ENCODE measurements at places on chromosomes 1 and 21. TPM values are rescaled to one million over a fixed set of nuclear protein-coding genes. Genes with fewer than 3 reads are reported as not detected.

Gene FCRL2
- polyA plus RNA-seq = 0.40 TPM

DNA sequence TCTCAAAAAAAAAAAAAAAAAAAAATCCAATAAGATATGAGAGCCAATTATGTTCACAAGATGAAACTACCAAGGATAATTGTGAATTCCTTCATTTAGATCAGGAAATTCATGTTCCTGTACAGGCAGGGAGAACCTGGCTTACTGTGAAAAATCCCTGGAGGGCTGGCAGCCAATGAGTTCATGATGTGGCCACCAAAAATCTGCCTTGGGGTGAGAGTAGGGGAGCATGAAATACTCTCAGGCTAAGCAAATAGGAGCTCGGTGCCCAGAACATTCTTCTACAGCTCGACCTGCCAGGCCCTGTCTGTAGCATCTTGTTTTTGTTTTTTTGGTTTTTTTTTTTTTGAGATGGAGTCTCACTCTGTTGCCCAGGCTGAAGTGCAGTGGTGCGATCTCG, 50.1 kb downstream of the PIK3CD start:
- H3K4me3 ChIP-seq = no peak overlapping the region
- no peak for DNase-seq
- H3K27me3 ChIP-seq = no peaks in the 10 kb centered on the region
- H3K36me3 ChIP-seq = peaks cover 6% of the 10 kb centered on the region

DNA sequence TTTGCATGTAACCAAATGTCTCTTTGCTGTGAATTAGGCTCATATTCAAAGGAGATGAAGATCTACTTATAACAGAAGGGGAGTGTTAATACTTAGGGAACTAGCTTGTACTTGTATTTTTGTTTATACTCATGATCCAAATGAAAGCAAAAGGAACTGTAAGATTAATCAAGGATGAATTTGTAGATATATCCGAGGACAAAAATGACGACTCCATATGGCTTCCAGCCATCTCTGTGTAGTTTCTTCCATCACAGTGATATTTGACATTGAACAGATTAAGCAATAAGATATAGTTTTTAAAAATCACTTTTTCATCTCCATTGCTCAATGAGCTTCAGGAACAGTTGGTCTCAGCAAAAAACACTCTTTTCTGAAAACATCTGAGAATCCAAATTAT, 257.4 kb upstream of the CAMK1G start:
- H3K4me1 ChIP-seq = no peaks in the 10 kb centered on the region
- H3K27ac ChIP-seq = no peak overlapping the region
- H3K4me3 ChIP-seq = no peak overlapping the region
- no peak for DNase-seq

GRCh38 chr1:227791425-227792143, 23.9 kb upstream of the PRSS38 start:
- no peaks in the 10 kb centered on the region for H3K36me3 ChIP-seq
- no peak overlapping the region for H3K4me3 ChIP-seq
- no peaks in the 10 kb centered on the region for H3K27me3 ChIP-seq
- H3K4me1 ChIP-seq = peaks cover 23% of the 10 kb centered on the region
- no peak overlapping the region for H3K27ac ChIP-seq

DNA sequence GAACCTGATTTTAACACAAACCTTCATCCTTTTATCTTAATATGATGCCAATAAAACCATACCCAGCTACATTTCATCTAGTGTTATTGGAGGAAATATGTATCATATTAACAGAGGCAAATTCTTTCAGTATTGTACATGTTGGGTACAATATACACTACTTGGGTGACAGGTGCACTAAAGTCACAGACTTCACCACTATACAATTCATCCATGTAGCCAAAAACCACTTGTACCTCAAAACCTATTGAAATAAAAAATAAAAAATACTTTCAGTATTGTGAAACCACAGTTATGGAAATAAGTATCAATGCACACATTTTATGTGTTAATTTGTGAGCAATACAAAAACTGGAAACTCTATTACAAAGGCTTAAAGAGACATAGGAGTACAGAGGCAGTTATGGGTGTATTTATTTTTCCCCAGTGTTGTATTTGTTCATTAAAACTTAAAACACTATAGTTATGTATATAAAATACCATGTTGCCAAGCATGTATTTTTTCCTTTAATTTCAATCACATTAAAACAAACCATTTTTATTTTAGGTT, 25.1 kb upstream of the GPR88 start:
- peaks cover 8% of the 10 kb centered on the region for H3K4me1 ChIP-seq
- peaks cover 80% of the 10 kb centered on the region for H3K36me3 ChIP-seq
- H3K27me3 ChIP-seq = no peaks in the 10 kb centered on the region
- no peak overlapping the region for H3K27ac ChIP-seq
- no peak for DNase-seq
- H3K4me3 ChIP-seq = no peak overlapping the region

GRCh38 chr21:29125191-29125590, 5.3 kb upstream of the MAP3K7CL start:
- no peaks in the 10 kb centered on the region for H3K27me3 ChIP-seq
- H3K36me3 ChIP-seq = no peaks in the 10 kb centered on the region
- no peaks in the 10 kb centered on the region for H3K4me1 ChIP-seq
- no peak overlapping the region for H3K27ac ChIP-seq
- no peak overlapping the region for H3K4me3 ChIP-seq

DNA sequence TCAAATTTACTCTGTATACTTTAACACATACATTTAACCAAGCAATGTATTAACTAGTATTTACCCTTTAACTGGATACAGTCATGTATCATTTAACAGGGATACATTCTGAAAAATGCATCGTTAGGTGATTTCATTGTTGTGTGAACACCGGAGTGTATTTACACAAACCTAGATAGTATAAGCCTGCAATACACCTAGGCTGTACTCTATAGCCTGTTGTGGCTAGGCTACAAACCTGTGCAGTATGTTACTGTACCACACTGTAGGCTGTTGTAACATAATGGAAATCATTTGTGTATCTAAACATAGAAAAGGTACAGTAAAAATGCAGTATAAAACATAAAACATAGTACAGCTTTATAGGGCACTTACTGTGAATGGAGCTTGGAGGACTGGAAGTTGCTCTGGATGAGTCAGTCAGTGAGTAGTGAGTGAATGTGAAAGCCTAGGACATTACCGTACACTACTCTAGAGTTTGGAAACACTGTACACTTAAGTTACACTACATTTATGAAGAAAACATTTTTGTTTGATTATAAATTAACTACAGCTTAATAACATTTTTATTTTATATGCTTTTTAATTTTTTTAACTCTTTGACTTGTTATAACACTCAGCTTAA, 21.3 kb downstream of the RGS4 start:
- no peaks in the 10 kb centered on the region for H3K27me3 ChIP-seq
- no peak overlapping the region for H3K4me3 ChIP-seq
- H3K4me1 ChIP-seq = no peaks in the 10 kb centered on the region
- H3K27ac ChIP-seq = no peak overlapping the region
- no peaks in the 10 kb centered on the region for H3K36me3 ChIP-seq

DNA sequence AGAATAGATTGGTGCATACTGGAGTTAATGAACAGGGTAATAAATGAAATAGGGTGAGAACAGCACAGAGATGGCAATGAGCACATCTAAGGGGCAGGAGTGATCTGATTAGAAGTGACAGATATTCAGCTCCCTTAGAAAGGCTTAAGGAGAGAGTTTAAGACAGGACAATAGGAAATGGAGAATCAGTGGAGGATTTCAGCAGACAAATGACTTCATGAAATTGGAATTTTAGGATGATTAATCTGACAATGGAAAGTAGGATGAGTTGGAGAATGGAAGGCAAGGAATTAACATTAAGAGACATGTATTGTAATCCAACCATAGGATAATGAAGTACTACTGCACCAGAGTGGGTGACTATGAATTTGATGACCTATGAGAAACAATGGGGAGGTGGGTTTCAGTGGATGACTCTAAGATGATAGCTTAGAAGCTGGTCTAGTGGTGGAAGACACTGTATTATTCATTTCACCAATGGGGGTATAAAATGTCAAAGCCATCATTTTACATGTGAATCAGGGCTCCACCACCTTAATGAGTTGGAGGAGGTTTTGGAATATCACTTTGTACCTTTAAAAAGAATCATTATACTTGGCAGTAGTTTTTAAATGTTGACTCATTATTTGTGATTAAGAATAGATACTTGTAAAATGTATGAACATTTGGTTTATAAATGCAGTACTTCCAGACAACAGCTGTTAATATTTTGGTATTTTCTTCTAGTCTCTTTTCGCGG, 139.1 kb downstream of the PLA2G4A start:
- H3K4me3 ChIP-seq = no peak overlapping the region
- H3K27ac ChIP-seq = no peak overlapping the region
- no peaks in the 10 kb centered on the region for H3K27me3 ChIP-seq
- H3K36me3 ChIP-seq = no peaks in the 10 kb centered on the region
- no peaks in the 10 kb centered on the region for H3K4me1 ChIP-seq
- DNase-seq = no peak

DNA sequence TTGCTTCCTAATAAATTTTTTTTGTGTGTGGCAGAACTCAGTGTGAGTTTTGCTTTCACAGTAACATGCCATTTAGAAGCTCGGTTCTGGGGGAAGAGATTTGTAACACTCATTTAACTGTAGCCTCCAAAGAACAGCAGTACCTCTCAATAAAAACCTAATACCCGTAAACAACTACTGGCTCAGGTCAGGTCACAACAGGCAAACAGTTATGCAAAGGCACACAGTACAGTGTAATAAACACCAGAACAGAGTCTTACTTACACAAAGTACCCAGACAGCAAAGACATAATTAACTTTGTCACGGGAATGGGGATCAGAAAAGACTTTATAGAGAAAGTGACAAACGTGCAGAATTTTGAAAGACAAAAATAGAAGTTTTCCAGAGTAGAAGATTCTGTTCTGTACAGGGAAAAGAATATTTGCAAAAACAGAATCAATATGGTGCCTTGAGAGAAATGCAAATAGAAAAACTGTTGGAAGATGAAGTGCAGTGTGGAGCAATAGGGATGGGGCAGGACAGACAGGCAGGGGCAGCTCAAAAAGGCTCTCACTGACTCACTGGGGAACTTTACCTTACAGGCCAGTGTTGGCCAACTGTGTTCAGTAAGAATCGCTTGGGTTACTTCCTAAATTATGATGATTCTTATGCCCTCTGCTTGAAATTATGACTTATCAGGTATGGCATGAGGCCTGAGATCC, 38.8 kb downstream of the EGLN1 start:
- H3K4me1 ChIP-seq = peaks cover 3% of the 10 kb centered on the region
- H3K4me3 ChIP-seq = no peak overlapping the region
- no peak for DNase-seq
- no peaks in the 10 kb centered on the region for H3K27me3 ChIP-seq
- no peaks in the 10 kb centered on the region for H3K36me3 ChIP-seq

- peak; percentile 77 for DNase-seq
- H3K4me1 ChIP-seq = peaks cover 67% of the 10 kb centered on the region
- H3K4me3 ChIP-seq = no peak overlapping the region
- no peaks in the 10 kb centered on the region for H3K27me3 ChIP-seq
- peaks cover 15% of the 10 kb centered on the region for H3K36me3 ChIP-seq
- H3K27ac ChIP-seq = peak overlapping the region; percentile 96
Measured at GRCh38 chr1:234601301-234602017, 8.5 kb downstream of the IRF2BP2 start.

DNA sequence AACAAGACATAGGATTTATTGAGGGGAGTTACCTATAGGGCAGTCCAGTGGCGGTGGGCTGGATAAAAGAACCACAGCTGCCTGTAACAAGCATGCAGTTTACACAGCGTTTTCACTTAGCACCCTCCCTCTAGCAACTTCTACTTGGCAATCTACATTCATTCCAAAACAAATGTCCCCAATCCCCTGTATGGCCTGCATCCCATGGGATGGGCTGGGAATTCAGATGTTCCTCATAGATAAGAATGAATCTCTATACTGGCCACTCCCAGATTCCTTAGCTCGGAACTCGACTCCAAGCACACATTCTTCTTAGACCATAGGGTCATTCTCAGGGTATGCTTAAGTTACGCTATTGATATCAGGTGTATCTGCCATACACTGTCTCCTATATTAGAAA, 33.3 kb downstream of the PCP4 start:
- no peaks in the 10 kb centered on the region for H3K27me3 ChIP-seq
- H3K27ac ChIP-seq = no peak overlapping the region
- H3K4me3 ChIP-seq = no peak overlapping the region
- DNase-seq = no peak
- H3K36me3 ChIP-seq = no peaks in the 10 kb centered on the region
- H3K4me1 ChIP-seq = no peaks in the 10 kb centered on the region

DNA sequence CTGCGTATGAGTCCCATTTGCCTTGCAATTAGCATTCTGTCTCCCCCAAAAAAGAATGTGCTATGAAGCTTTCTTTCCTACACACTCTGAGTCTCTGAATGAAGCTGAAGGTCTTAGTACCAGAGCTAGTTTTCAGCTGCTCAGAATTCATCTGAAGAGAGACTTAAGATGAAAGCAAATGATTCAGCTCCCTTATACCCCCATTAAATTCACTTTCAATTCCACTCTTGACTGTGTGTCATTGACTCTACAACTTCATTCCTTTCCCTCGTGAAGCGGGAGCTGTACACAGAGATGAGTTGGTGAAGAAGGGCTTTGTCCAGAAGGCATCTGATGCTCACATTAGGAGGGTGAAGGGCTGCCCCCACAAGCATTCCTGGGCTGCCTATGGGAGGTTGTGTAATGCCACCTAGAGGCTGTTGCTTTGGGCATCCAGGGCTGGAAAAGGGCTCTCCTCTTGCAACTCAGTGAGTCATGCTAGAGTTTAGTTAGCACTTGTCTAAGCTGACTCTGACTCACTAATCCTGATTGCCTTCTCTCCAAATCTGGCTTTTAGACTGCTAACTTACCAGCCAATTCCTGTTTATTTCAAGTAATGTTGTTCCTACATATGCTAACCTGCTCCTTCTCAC, 1.8 kb downstream of the SPRR1B start:
- no peak overlapping the region for H3K4me3 ChIP-seq
- H3K4me1 ChIP-seq = no peaks in the 10 kb centered on the region
- no peak for DNase-seq

- no peaks in the 10 kb centered on the region for H3K36me3 ChIP-seq
- H3K4me3 ChIP-seq = no peak overlapping the region
- H3K27ac ChIP-seq = no peak overlapping the region
Measured at GRCh38 chr1:4081806-4082711, 182.0 kb upstream of the C1orf174 start.

DNA sequence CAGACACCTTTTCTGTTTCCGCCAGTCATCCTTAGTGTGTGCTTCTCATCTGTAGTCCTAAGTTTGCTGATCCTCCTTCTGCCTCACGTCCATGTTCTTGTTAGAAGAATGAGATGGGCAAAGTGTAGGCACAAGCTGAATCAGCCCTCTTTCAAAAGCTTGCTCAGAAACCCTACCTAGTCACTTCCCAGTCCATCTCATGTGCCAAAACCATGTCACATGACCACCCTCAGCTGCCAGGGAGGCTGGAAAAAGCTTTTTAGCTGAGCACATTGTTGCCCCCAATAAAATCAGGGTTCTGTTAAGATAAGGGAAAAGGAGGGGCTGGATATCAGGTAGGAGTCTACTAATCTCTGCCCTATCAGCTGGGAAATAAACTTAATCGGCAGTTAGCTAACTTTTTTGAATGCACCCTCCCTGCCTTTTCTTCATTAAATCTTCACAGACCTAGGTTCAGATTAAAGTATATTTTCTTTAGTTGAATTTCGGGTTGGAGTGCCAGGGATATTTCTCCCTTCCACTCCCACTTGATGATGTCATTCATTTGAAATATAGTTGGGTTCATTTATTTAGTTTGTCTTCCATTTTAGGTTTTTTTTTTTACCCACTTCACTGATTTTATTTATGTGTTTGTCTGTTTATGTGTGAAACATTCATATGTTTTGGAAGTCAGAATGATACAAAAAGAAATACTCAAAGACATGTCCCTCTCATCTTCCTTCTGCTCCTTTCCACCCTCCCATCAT, 129.2 kb downstream of the ROR1 start:
- no peak overlapping the region for H3K4me3 ChIP-seq
- no peak for DNase-seq

Measured in CD4-positive, alpha-beta memory T cell (primary cell).